ENCODE measurements at places on chromosomes 12 and 14.

- peak; percentile 25 for DNase-seq
Measured at GRCh38 chr12:62813031-62813829, 121.7 kb downstream of the PPM1H start.

GRCh38 chr12:19979584-19979983 is 388.8 kb upstream of the PDE3A start:
- no peak for DNase-seq

DNA sequence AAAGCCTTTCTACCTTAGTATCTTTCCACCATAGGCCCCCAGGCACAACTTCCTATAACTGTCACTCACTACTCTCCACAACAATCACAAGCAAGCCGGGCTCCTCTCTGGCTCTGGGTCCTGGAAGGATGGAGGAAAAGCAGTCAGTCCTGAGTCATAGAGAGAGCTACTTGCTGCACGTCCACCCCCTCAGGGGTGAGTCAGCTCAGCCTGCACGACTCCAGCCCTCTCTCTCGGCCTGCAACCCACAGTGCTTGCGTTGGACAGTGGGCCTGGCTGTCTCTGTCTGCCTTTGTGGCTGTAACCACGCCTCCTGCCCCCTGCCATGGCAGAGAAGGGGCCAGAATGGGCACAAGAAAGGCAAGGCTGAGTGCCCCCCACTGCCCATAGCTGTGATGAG is 154.1 kb upstream of the FKBP4 start:
- no peak for DNase-seq

DNA sequence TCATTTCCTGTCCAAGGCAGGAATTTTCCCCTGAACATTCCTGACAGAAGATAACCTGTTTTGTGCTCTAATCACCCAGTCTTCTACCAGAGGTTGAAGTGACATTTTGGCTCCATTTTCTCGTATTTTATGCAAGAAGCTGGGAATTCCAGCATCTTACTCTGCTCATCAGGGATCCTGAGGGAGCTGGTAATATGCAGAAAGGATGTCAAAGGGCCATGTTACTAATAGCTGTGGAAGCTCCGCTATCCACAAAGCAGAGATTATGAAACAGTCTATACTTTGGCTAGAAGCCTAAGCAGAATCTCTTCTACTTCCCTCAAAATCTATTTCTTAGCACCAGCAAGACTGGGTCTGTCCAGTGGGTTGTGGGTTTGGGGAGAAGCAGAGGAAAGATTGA is 613.0 kb downstream of the DIO2 start:
- no peak for DNase-seq

DNA sequence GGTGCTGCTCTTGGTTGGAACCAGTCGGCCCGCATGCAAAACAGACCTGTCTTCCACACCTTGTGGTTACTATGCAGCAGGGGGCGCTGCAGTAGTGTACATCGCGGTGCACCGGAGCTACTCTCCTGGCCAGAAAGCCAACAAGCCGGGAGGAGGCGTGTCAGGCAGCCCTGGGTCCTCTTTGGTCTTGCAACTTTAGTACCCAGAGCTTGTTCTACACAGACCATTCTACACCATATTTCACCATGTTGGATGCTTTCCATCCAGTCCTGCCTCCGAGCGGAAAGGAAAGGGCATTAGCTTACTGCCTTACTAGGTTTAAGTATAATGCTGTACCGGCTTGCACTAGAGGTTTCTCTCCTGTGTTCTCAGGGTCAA is 927 bp upstream of the TMTC2 start:
- DNase-seq: peak; percentile 93

GRCh38 chr14:96484399-96484798 is 17.8 kb upstream of the PAPOLA start:
- DNase-seq: no peak

DNA sequence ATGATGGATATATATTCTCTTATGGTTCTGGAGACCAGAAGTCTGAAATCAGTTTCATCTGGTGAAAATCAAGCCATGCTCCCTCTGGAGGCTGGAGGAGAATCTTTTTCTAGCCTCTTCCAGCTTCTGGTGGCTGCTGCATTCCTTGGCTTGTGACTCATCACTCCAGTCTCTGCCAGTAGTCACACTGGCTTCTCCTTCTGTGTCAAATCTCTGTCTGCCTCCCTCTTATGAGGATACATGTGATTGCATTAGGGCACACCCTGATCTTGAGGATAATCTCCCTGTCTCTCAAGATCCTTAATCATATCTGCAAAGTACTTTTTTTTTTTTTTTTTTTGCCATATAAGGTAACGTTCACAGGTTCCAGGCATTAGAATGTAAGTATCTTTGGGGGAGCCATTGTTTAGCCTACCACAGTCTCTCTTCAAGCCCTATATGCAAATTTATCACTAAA is 17.7 kb downstream of the DNAL1 start:
- DNase-seq: no peak

DNA sequence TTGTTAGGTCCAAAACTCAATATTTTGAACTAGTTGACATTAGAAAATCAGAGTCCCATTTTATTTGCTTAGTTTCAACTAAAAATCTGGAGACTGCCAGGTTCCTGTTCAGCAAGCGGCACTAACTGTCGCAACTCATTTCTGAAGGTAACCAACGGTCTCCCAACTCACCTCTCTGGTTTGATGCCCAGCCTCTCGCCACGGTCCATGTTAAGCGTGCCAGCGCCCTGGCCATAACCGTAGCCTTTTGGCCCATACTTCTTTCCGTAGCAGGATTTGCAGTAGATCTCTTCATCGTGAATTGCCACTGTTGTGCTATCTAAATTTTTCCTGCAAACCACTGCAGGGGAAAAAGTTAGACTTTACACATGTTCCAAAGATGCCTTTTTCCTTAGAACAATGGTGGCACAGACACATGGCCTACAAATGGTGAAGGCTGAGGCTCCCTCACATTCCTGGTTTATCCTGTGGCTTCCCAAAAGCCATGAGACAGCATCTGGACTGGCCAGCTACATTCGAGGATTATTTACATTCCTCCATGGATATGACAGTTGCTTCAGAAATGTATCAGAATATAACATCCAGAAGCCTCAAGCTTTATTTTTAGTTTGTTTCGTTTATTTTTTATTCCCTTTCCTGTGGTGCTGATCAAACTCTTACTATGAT is 15.7 kb downstream of the CSRP2 start:
- DNase-seq: no peak

GRCh38 chr14:69079188-69079742 is 73.7 kb downstream of the DCAF5 start:
- no peak for DNase-seq

- no peak for DNase-seq
Measured at GRCh38 chr14:86057018-86057667, 527.2 kb downstream of the FLRT2 start.

- peak; percentile 33 for DNase-seq
Measured at GRCh38 chr14:21735639-21736307, 62.2 kb upstream of the OR4E1 start.

DNA sequence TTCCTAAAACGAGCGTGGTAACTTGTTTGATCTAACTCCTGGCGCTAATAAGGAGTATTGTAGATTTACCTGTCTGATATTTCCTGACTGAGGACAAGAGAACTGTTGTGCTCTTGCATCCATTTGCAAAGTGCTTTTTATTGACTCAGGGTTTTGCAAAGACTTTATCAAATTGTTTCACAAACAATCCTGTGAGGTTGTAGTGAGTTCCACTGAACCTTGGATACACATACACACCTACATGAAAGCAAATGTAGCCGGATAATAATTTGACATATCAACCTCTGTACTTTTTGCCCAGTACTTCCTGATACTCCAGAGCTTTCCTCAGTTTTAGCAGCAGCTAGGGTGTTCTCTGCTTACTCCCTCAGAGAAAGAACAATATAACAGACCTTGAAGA is 6.7 kb upstream of the PTGER2 start:
- DNase-seq: no peak

- DNase-seq: no peak
Measured at GRCh38 chr12:23083267-23083666, 458.3 kb downstream of the ETNK1 start.

GRCh38 chr12:123472438-123472849 is 14.5 kb downstream of the SNRNP35 start:
- no peak for DNase-seq

DNA sequence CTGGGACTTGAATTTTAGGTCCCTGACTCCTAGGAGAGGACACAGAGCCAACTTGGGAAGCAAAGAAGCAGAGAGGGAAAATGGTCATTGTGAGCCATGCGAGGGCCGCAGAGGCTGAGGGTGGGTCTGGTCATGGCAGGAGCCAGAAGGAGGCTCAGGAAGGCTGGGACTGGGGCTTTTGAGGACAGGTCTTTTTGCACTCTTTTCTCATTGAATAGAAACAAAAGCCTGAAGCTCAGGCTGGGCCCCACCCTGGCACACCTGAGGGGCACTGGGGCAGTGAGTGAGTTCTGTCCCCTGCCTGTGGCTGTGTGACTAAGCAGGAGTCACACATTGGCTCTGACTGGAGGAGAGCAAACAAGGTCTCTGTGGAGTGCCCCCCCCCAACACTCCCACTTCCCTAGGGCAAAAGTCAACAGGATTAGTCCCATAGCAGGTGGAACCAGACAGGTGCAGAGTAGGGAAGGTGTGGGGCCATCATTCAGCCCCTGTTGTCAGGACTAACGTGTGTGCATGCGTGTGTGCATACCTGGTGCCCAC is 2.8 kb downstream of the KRT7 start:
- DNase-seq: no peak

DNA sequence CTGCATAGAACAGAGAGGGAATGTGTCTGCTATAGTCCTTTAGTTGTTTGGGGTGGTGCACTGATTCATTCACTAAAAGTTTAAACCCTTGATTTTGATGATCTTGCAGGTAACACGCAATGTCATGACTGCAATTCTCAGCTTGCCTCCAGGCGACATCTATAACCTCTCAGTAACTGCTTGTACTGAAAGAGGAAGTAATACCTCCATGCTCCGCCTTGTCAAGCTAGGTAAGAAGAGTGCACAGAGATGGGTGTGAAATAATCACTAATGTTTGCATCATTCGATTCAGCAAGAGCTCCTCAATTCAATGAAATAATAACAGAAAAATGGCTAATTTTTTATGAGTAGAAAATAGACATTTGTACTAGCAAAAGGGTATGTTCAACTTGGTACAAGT is 203.7 kb downstream of the PTPRO start:
- no peak for DNase-seq

GRCh38 chr14:53285821-53286220 is 132.7 kb upstream of the DDHD1 start:
- no peak for DNase-seq

- DNase-seq: no peak
Measured at GRCh38 chr14:101929946-101930345, 34.4 kb upstream of the DYNC1H1 start.

DNA sequence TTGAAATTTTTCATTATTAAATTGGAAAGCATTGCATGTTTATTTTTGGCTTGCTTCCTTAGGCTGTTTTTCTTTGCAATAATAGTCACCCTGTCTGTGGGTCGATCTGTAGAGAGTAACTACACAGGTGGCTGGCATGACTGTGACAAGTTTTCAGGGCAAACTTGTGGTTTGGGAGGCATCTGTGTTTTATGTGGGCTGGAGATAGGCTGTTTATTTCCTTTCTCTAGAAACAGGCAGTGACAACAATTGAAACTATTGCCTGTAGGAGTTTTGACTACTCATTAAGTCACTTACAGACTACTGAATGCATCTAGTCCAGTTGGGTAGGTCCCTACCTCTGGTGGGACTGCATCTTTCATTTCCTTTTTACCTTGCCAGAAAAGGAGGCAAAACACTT is 155.6 kb downstream of the DYRK2 start:
- peak; percentile 67 for DNase-seq

DNA sequence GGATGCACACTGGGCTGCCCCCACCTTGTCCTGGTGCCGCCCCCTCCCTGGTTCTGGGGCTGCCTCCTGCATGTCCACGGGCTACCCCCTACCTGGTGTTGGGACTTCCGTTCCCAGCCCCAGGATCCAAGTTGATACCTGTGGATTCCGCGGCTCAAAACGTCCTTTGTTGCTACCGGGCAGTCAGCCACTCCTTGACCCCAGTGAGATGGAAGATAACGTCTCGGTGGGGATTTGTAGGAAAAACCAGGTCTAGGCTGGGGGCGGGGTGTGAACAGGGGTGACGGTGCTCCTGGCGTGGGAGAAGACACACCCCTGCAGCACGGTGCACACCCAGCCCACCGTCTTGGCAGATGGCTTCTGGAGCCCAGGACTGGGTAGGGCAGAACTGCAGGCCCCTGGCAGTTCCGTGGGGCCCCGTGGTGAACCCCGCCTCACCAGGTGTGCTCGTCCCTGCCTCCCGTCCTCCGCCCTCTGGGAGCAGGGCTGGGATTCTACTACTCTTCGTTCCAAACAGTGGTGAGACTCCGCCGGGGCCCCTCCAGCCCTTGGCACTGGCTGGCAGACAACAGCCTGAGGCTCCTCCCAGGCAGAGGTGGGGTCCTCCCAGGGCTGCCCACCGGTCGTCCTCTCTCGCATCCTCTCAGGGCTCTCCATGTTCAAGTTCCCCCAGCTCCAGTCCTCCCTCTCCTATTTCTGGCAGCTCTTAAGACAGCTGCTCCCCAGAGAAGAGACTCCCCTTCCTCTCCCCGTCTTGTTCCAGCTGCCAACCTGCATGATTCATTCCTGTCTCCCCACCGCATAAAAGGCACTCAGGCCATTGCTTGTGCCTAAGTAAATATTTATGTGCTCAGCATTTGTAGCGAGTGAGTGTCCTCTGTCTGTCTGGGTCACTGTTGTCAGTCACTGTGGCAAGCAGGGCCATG is 75.5 kb downstream of the FBXL14 start:
- DNase-seq: no peak

- no peak for DNase-seq
Measured at GRCh38 chr12:100435957-100436356, 37.7 kb upstream of the NR1H4 start.

DNA sequence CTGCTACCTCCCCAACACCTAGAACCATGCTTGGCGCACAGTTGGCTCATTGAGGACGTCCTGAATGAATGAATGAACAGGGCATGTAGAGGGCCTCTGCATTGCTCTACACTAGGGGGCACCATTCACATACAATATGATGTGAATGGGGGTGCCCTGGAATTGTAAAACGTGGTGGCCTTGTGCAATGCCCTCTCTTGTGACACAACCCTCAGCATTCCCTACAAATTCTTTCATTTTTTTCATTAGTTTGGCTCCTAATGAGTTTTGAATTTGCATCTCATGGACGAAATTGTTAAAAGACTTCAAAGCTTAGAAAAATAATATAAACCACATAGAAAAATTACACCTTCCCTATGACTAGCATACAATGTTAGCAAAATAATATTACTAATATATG is 2.3 kb upstream of the DIO2 start:
- peak; percentile 13 for DNase-seq

GRCh38 chr14:73896521-73896920 is 9.9 kb downstream of the ZNF410 start:
- no peak for DNase-seq

GRCh38 chr12:68043435-68043834 is 54.2 kb downstream of the IFNG-AS1 start:
- no peak for DNase-seq

GRCh38 chr12:45381351-45381750 is 165.5 kb downstream of the ANO6 start:
- no peak for DNase-seq

All from stimulated activated naive CD8-positive, alpha-beta T cell treated with anti-CD3 and anti-CD28 coated beads, Interleukin-15, amount 100 ng/mL, for 72 hours (primary cell).